Umbilical cord (tissue), 2 donors: ENCODE measurements at places on chromosomes 11 and 22. TPM values are rescaled to one million over a fixed set of nuclear protein-coding genes. Genes with fewer than 3 reads are reported as not detected.

DNA sequence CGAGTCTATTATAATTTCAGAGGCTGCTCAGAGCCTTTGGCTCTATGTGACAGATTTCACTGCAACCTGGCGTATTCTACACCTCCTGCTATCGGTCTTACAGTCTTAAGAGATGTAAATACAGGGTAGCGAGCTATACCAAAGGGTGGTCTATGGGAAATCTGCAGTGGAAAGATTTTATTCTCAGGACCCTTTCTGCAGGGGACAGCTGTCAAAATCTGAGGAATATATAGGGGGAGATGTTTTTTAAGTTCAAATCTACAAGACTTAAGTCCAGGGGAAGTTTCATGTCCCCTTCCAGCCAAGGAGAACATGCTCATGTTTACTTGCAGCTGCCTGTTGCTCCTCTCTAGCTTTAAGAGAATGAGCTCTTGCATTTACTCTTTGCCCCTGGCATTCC, 62.7 kb downstream of the MICAL2 start:
- DNase-seq = no peak

DNA sequence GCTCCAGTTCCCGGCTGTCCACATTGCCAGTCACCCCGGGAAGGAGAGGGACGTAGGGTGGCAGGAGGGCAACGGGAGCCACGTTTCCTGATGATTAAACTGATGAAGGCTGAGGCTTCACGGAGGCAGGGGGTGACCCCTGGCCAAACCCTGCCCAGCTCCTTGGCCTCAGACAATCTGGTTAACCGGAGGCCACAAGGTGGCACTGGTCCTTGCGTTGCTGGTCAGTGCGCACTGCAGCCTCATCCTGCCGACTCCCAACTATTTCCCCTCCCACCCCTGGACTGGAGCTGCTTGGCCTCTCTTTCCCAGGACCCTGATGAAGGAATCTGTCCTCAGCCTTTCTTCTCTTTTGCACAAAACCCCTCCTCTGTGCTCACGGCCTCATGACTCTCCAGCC, 75.3 kb downstream of the PDE2A start:
- DNase-seq = peak; percentile 29

DNA sequence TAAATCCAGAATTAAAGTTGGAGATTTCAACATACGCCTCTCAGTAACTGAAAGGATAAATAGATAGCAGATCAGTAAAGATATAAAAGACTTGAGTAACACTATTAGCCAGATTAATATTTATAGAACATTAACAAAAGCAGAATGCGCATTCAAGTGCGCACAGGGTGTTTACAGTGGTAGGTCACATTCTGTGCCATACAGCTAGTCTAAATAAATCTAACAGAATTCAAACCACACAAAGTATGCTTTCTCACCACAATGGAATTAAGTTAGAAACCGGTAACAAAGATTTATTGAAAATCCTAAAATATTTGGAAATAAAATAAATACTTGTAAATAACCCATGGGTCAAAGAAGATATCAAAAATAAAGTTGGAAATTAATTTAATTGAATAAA, 341.0 kb downstream of the DYNC2H1 start:
- DNase-seq = no peak

DNA sequence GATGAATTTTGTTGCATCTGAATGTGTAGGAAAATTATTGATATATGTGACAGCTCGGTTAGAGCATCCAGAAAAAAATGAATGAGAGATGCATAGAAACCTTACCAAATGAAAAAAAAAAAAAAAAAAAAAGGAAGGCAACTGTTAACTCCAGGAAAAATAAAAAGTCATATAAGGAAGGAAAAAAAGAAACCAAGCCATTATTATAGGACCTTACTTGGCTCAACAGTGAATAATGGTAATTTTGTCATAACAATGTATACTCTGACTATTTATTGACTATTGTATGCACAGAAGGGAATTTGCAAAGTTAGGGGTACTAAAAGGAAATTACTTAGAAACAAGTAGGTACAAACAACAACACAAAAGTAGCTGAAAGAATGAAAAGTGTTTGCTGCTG, 2.0 kb downstream of the DHCR7 start:
- DNase-seq = no peak

DNA sequence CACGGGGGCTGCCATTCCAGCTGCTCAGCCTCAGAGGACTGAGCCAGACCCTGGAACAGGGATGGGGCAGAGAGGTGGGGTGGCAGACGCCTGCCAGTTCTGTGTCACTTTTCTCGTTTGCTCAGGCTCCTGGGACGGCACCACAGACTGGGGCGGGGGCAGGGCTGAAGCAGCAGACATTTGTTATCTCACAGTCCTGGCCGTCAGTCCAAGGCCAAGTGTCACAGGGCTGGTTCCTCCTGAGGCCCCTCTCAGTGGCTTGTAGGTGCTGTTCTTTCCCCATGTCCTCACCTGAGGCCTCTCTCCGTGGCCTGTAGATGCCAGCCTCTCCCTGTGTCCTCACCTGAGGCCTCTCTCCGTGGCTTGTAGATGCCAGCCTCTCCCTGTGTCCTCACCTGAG, 24.7 kb downstream of the TPCN2 start:
- DNase-seq = no peak

DNA sequence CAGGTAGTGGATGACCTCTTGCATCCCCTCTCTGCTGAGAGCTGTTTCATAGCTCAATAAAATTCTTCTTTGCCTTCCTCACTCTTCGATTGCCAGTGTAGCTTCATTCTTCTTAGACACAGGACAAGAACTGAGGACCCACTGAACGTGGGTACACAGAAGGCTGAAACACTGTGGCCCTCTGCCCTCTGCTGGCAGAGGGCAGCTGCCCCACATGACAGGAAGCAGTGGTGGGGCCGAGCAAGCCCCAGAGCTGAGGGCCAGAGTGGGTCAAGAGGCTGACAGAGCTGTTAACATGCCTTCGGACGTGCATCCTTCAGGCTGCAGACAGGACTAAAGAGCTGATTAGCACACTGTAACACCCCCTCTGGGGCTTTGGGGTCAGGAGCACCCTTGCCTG, 15.6 kb downstream of the SMC1B start:
- no peak for DNase-seq

The APOL5 gene
- total RNA-seq = not detected

The MMP8 gene
- total RNA-seq = 1.4 TPM
